Activated T-cell treated with anti-CD3 and anti-CD28 coated beads for 48 hours (primary cell): ENCODE measurements at places on chromosomes 13 and 19.
A peak's percentile ranks its signal among the peaks of the same experiment; 100 is the strongest.

GRCh38 chr13:42807241-42807640 lies 25.9 kb downstream of the FAM216B start:
- DNase-seq: no peak

GRCh38 chr19:32032561-32032960 lies 312.8 kb upstream of the ZNF507 start:
- no peak for DNase-seq

DNA sequence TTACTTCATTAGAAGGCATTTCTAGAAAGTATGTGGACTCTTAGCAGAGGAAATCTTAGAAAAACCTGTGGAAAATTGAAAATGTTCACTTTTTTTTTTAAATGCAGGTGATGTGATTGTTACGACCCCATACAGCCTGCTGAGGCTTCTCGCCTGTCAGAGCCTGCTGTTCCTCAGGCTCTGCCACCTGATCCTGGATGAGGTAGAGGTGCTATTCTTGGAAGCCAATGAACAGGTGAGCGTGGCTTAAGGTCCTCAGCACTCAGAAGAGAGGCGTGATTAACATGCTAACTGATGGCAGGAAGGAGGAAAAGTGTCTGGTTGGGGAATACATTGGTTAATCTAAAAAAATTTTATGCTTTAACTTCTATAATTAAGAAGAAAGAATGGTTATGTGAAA lies 71.4 kb downstream of the SLC7A9 start:
- DNase-seq: no peak

DNA sequence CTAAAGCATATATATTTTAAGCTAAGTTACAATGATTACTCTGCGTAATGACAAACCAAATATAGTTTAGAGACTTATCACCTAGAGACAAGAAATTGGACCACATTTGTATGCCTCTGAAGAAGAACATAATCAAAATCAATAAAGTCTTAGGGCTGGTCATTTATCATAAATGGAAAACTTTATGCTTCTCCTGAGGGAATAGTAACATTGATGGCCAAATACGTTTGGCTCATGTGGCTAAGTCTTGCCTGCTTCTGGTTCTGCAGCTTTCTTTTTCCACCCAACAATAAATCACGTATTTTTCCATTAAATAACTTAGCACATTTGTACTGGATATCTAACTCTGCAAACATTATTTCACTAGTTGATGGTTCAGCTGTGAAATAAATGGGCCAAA lies 458.4 kb downstream of the SLITRK1 start:
- no peak for DNase-seq

DNA sequence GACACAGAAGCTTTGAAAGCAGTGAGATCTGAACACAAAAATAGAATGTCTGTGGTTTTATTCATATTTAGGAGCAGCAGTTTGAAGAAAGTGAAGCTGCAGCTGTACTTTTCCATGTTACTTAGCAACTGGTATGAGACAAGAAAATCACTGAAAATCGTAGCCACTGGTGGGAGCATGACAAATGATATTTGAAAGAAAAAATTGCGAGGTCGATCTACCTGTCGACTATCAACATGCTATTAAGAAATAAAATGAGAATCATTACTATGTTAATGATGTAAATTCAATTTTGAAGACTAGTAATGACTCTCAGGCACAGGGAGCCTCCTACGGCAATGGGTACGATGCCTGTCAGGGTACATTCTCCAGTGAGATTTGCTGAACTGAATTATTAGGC lies 436.4 kb downstream of the SLITRK5 start:
- no peak for DNase-seq

- DNase-seq: no peak
These were observed 27.0 kb downstream of the SLC10A2 start for GRCh38 chr13:103039183-103039582.

- DNase-seq: no peak
These were observed 432.4 kb downstream of the SLITRK1 start for GRCh38 chr13:83449668-83450395.

GRCh38 chr13:86445672-86446071 lies 646.5 kb upstream of the SLITRK6 start:
- no peak for DNase-seq

DNA sequence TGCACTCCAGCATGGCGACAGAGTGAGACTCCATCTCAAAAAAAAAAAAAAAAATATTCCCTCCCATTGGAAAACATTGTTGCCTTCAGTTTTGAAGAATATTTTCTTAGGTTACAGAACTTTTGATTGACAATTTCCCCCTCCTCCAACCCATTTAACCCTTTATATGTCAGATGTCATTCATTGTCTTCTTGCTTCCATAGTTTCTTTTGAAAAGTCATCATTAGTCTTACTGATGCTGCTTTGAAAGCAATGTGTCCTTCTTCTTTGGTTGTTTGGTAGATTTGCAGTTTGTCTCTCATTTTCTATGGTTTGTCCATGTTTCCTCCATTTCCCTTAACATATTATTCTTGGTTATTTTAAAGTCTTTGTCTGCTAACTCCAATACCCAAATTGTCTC lies 25.4 kb downstream of the ZNF558 start:
- no peak for DNase-seq

DNA sequence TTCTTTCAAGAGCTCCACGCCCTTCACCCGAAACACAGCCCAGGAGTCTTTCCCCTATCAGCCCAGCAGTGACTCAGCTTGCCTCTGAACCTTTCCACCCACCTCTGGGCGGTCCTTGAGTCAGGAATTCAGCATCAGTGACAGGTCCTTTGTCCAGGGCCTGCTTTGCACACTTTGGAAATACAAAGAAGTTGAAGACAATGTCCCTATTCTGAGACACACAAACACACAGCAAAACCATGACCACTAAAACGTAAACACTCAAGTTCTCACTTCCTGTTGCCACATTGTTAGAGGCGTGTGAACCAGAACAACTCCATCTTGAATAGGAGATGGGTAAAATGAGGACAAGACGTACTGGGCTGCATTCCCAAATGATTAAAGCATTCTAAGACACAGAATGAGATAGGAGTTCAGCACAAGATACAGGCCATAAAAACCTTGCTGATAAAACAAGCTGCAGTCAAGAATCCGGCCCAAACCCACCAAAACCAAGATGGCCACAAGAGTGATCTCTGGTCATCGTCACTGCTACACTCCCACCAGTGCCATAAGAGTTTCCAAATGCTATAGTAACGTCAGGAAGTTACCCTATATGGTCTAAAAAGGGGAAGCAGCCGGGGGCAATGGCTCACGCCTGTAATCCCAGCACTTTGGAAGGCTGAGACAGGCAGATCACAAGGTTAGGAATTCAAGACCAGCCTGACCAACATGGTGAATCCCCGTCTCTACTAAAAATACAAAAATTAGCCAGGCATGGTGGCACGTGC lies 49.2 kb upstream of the ATP12A start:
- DNase-seq: no peak

GRCh38 chr13:76474356-76474755 lies 411.8 kb downstream of the KCTD12 start:
- DNase-seq: no peak

DNA sequence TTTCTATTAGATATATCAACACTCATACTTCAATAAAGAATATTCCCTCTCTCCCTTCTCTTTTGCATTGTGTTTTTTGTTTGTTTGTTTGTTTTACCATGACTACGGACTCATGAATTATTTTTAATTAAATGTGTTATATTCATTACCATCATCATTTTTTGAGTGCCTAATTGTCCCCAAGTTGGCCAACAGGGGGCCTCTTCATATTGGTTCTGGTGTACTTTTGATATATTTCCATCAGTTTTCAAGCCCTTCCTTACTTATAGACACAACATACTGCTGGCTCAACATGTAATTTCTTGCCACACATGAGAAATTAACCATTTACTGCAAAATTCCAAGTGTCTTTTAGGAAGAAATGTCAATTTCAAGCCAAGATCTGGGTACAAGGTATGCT lies 54.5 kb upstream of the GPC6 start:
- no peak for DNase-seq

GRCh38 chr19:42279155-42279901 lies 10.3 kb downstream of the CIC start:
- DNase-seq: no peak

GRCh38 chr13:42363941-42364612 lies 92.1 kb downstream of the AKAP11 start:
- DNase-seq: no peak

DNA sequence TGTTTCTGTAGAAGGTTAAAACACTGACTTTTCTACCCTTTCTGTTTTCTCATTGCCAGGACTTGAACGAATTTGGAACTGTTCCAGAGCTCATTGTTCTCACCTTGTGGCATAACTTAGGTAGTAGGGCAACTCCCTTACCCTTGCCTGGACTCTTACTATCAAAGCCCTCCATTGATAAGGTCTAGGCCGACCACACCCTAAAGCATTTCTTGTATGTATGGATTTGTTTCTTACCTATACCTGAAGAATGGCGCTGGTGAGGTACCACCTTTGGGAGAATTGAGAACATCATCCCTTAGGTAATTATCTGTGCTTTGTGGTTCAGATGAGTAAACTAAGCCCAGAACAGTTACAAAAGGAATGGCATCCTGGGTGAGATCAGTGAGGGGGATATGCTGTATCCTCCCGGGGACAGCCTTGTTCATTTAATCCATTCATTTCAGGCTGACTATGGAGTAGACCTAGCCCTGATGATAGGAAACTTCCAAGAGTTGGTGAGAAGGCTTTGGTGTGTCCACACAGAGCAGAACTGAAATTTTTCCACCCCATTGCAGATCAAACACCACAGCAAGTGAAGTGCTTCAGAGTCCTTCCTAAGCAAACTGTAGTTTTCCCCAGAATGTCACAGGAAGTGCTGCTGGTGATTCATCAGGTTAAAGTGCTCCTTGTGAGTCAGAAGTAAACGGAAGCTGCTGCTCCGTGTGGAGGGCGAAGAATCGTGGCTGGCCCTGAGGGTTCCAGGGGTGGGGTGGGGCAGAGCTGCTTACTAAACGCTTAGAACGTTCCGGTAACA lies 113.0 kb downstream of the TEX26 start:
- DNase-seq: peak; percentile 68

DNA sequence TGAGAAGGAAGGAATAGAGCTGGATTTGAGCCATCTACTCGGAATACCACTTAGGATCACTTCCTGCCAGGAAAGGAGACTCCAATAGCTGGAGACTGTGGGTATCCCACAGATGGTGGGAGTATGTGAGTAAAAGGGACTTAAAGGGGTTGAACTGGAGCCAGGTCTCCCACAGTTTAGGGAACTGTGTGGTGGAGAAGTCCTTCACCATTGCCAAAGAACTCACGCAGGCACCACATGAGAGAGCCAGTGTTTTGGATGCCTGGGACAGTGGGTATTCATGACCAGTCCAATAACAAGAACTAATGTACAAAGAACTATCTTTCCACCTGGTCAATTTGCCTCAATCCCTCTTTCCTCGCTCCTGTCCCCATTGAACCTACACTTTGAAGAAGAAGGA lies 24.4 kb upstream of the MYCBP2 start:
- no peak for DNase-seq

- no peak for DNase-seq
These were observed 12.1 kb downstream of the C3 start for GRCh38 chr19:6708346-6708745.

DNA sequence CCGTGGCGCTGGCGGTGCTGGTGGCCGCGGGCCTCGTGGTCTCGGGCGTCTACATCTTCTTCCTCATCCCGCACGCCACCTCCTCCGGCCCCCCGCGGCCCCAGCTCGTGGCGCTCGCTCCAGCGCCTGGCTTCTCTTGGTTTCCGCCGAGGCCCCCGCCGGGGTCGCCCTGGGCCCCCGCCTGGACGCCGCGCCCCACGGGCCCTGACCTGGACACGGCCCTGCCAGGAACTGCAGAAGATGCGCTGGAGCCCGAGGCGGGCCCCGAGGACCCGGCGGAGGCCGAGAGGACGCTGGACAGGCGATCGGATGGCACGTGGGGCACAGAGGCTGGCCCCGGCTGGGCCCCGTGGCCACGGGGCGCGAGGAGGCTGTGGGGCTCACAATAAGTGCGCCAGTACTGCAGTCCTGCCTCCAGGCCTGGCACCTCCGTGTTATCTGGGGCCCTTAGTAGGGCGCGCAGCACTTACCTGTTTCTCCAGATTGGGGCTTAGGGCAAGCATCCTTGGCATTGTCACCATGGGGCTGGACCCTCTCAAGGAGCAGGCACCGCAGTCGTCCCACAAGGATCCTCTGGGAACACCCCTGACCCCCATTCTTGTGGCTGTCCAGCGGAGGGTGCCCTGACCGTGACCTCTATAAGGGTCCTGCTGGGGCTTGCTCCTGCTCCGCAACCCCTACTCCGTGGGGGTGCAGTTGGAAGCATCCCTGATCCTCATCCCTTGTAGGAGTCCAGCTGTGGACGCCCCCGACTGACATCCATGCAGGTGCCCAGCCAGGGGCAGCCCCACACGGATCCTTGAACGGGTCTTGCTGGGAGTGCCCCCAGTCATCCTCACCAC lies 1.5 kb downstream of the RNF225 start:
- DNase-seq: no peak

- DNase-seq: no peak
These were observed 15.9 kb downstream of the ZNF83 start for GRCh38 chr19:52622261-52622660.
